ENCODE measurements at places on chromosomes 3 and 15. TPM values are rescaled to one million over a fixed set of nuclear protein-coding genes. Genes with fewer than 3 reads are reported as not detected.

Gene RASGRP1
- 12.9 TPM for polyA plus RNA-seq

Gene ARNT2
- 6.2 TPM for polyA plus RNA-seq

Gene GOLGA6L10
- 0.42 TPM for polyA plus RNA-seq

Gene PTH1R
- 2.5 TPM for polyA plus RNA-seq

Gene IL20RB
- polyA plus RNA-seq: not detected

Gene SHQ1
- 20.3 TPM for polyA plus RNA-seq

Gene TTLL3
- polyA plus RNA-seq: 3.5 TPM

Gene CASR
- polyA plus RNA-seq: not detected

Gene ALDH1A2
- not detected for polyA plus RNA-seq

Gene AGBL1
- polyA plus RNA-seq: not detected

Gene ATP10A
- 0.11 TPM for polyA plus RNA-seq

Gene TRANK1
- polyA plus RNA-seq: 1.9 TPM

Gene ZNF502
- polyA plus RNA-seq: 2.6 TPM

Gene CLSTN2
- polyA plus RNA-seq: 5.5 TPM

Measured in Purkinje cell (primary cell).